Thoracic aorta (tissue), 2 donors: ENCODE measurements at places on chromosomes 13 and 19.

DNA sequence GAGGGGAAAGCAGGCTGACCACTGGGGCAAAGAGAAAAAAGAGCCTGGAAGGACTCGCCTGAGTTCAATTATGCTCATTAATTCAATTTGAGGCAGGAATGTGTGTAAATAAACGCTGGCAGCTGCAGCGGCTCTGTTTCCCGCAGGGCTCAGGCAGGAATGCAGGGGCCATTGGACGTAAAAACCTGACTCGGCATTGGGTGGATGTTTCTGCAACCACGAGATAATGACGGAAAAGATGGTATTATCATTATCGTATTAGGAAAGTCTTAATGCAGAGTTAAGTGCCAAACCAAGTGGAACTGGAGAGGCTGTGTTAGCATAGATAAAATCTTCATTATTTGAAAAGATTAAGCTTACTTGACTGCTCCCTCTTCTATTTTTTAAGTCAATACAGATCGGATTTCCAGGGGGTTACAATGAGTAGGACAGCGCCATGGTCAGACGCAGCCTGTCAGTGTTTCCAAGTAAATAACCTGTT, 169.8 kb downstream of the SHISA2 start:
- no peak for DNase-seq

DNA sequence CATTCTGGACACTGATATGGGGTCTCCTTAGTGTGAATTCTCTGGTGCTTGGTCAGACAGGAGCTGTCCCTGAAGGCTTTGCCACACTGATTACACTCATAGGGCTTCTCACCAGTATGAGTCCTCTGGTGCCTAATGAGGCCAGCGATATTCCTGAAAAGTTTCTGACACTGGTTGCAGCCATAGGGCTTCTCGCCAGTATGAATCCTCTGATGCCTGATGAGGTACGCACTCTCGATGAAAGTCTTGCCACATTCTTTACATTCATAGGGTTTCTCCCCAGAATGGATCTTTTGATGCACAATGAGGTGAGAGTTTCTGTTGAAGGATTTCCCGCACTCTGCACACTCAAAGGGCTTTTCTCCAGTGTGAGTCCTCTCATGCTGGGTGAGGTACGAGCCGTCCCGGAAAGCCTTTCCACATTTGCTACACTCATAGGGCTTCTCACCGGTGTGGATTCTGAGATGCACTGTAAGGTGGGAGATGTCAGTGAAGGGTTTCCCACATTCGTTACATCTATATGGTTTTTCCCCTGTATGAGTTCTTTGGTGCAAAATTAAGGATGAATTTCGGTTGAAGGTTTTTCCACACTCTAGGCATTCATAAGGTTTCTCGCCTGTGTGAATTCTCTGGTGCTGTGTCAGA, 22.4 kb downstream of the ZNF329 start:
- no peak for DNase-seq

GRCh38 chr19:55519451-55520311, 17.3 kb downstream of the SBK2 start:
- DNase-seq: no peak

DNA sequence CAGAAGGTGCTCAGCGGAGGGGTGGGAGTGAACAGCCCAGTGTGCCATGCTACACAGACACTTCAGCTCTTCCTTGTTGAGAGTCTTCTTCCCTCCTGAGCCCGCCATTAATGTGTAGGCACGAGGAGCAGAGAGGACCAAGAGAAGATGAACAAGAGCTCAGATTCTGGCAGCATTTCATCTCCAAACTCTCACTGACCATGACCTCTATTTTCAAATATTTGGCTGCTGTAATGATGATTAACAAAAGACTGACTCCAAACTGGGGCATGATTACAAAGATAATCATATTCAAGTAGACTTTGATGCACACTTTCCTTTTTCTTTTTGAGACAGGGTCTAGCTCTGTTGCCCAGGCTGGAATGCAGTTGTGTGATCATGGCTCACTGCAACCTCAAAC, 236.5 kb downstream of the DCLK1 start:
- DNase-seq: no peak

- DNase-seq: no peak
Measured at GRCh38 chr13:25660996-25661395, 289.2 kb downstream of the ATP8A2 start.

- no peak for DNase-seq
Measured at GRCh38 chr19:23867895-23868294, 46.8 kb upstream of the ZNF726 start.

DNA sequence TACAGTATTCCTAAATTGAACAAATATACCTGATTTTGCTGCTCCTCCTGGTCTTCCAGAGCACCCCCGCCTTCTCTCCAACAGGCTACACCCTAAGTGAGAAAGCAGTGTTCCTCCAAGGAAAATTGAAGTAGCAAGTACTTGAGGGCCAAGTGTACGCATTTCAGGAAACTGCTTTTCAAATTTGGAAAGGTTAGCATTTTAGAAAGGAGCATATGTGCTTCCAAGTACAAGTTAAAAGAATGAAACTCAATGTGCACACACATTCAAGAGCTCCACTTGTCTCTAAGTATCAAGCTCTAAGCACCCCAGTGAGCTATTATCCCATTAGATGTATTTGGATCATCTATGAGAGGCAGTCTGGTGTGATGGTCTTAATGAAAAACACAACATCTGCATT, 25.8 kb downstream of the LHFPL6 start:
- DNase-seq: no peak
